LHCN-M2 (cell line): ENCODE measurements at places on chromosomes 7 and 10. TPM values are rescaled to one million over a fixed set of nuclear protein-coding genes. Genes with fewer than 3 reads are reported as not detected.

GRCh38 chr7:145360511-145361100 lies 524.8 kb upstream of the TPK1 start:
- DNase-seq, result no peak

ASB10 gene
- total RNA-seq, result not detected in 2 replicates

- no peak for DNase-seq
Observed at GRCh38 chr7:20206104-20206896, 10.9 kb downstream of the MACC1 start.

GRCh38 chr7:132866144-132866531 lies 215.8 kb downstream of the CHCHD3 start:
- DNase-seq, result no peak

DNA sequence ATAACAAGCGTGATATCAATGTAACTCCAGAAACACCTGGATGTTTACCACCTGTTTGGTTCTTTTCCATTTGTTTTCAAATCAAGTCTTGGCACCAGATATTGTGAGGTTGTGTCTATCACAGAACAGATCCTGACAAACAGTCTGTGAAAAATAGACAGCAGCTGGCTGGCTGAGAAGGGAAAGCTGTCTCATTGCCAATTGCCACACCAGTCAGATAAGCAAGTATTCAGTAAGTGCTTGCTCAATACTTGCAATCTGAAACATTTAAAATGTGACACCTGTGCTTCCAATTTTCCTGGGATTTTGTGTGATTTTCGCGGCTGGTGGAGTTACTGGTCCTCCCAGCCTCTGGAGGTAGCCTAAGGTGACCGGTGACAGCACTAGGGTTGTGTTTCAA lies 147.9 kb upstream of the MYO3A start:
- no peak for DNase-seq

DNA sequence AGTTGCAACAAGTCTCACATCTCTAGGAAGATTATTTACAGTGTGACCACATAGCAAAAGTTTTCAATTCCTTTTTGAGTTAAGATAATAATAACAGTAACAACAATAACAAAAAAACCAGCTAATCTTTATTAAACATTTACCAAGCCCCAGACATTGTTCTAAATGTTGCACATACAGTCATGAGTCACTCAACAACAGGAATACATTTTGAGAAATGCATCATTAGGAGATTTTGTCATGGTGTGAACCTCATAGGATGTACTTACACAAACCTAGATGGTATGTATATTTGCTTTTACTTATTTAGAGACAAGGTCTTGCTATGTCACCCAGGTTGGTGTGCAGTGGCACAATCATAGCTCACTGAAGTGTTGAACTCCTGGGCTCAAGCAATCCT lies 52.0 kb downstream of the SPAM1 start:
- no peak for DNase-seq

DNA sequence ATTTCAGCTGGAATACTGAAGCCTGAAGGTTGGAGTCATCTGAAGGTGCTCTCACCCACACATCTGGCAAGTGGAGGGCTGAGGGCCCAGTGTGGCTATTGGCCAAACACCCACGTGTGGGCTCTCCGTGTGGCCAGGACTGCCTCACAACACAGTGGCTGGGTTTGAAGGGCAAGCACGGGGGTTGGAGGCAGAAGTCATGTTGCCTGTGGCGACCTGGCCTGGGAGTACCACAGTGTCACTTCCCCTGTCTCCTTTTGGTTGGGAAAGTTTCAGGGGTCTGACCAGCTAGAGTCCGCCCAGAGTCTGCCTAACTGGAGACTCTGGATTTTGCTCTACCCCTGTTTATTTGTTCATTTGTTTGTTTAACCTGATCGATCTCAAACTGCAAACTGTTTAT lies 169.5 kb downstream of the DNAJB6 start:
- no peak for DNase-seq

SLC13A1 gene
- total RNA-seq, result not detected in 2 replicates
